ENCODE measurements at places on chromosomes 4 and X.
A peak's percentile ranks its signal among the peaks of the same experiment; 100 is the strongest.

- no peak for DNase-seq
These were observed 195.4 kb downstream of the NWD2 start for GRCh38 chr4:37439809-37440474.

GRCh38 chr4:1296324-1297022 is 6.8 kb downstream of the MAEA start:
- DNase-seq: no peak

DNA sequence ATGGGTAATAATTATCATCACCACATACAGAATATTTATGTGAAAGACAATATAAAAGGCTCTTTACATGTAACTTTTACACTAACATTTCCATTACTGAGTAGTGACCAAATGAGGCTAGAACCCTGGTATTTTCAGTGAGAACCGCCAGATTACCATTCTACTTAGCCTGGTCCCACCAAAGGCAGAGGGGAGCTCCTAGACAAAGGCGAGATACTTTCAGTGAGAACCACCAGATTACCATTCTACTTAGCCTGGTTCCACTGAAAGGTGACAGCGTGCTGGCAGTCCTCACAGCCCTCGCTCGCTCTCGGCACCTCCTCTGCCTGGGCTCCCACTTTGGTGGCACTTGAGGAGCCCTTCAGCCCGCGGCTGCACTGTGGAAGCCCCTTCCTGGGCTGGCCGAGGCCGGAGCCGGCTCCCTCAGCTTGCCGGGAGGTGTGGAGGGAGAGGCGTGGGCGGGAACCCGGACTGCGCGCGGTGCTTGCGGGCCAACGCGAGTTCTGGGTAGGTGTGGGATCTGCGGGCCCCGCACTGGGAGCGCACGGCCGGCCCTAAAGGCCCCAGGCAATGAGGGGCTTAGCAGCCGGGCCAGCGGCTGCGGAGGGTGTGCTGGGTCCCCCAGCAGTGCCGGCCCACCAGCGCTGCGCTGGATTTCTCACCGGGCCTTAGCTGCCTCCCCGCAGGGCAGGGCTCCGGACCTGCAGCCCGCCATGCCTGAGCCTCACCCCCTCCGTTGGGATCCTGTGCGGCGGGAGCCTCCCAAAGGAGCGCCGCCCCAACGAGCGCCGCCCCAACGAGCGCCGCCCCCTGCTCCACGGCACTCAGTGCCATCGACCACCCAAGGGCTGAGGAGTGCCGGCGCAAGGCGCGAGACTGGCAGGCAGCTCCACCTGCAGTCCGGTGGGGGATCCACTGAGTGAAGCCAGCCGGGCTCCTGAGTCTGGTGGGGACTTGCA is 1276.1 kb downstream of the PCDH7 start:
- peak; percentile 53 for DNase-seq

DNA sequence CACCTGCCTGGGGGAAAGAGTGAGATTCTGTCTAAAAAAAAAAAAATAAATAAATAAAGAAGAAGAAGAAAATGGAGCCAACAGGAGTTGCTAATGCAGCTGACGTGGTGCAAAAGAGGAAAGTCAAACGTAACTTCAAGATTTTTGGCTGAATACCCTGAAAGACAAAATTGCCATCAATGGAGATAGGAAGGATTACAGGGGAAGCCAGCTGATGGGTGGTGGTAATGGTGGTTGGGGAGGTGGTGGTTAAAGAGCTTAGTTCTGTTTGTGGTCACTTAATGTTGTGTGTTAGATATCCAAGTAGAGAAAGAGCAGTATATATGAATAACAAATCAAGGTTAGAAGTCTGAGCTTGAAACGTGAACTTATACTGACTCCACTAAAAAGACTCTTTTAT is 225.4 kb downstream of the ARHGAP24 start:
- DNase-seq: no peak

DNA sequence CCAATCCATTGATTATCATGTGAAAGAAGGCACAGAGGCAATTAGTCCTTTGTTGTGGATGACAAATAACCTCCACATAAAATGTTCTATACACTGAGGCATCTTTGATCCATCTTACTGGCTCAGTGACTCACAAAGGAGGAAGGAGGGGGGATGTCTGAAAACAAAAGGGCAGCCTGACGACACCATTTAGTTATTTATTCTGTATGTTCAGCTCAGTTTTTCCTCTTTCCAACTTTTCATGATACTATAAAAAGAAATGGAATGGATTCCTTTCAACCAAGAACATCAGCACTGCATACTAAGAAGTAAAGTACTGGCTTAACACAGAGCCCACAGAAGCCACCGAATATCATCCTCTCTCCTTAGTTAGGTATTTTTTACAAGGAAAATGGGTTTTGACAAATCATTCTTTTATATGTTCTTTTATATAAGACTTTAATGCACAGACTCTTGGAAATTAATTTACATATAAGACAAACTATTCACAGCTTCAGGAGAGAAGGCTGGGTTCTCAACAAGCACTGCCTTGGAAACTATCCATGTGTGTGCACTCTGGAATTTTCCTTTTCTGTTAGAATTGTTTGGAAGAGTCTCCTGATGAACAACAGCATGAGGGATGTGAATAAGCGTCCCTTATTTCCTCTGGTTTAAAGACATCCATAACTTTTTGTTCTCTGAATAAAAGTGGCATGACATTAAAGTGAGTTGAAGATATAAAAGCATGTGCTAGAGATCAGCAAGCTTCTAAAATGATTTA is 135.6 kb downstream of the TSPAN5 start:
- no peak for DNase-seq

DNA sequence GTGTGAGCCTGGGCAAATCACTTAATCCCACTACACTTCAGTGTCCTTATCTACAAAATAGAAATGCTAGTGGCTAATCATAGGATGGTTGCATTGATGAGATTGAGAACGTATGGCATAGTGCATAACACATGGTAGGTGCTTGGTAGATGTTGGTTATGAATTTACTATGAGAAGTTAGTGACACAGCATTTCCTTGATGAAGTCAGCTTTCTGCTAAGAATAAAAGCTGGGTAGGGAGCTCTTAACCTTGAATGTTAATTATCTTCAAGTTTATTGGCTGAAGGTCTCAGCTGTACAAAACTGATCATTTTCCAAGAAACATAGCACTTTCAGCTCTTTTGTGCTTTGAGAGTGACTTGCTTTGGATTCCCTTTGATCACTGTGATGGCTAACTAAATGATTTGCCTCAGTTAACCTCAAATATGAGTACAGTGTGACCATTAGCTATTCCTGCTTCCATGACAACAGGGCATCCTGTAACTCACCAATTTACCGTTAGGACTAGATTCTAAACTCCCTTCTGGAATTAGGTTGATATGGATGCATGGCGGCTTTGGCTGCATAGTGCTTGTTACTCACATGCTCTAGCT is 17.8 kb downstream of the PDK3 start:
- DNase-seq: no peak

GRCh38 chrX:72105436-72105835 is 26.3 kb downstream of the RTL5 start:
- DNase-seq: no peak

- peak; percentile 60 for DNase-seq
These were observed 1.7 kb downstream of the FRAS1 start for GRCh38 chr4:78058591-78059523.

DNA sequence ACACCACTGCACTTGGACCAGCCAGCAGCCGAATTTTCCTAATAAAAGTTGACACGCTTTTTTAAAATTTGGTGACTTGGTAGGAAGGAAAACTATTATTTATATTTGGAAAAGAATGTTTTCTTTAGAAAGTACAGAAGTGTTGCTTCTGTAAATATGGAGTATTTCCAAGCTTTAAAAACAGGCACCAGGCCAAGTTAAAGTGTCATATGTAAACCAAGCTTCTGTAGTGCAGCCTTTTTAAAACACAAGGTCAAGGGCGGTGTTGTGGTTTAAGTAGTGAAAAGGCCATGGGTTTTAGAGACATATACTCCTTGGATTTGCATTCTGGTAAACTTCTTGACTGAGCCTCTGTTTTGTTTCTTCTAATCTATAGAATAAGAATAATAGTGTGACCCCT is 62.7 kb downstream of the TRIM2 start:
- no peak for DNase-seq

DNA sequence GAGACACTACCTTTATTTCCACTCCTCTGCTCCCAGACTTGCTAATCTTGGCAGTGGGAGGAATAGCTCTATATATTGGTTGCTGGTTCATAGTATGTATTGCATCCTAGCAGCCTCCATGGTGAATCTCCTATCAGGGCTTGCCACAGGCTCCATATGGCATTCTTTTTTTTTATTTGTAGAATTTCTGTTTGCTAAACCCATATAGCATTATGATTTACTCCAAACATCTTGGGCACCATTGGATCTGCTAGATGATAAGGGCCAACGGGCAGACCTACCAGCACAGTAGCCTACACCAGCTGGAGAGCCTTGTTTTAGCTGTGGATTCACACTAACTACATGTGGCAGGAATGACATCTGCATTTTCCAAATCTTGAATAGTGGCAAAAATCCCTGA is 6.9 kb downstream of the SMIM10 start:
- DNase-seq: no peak

DNA sequence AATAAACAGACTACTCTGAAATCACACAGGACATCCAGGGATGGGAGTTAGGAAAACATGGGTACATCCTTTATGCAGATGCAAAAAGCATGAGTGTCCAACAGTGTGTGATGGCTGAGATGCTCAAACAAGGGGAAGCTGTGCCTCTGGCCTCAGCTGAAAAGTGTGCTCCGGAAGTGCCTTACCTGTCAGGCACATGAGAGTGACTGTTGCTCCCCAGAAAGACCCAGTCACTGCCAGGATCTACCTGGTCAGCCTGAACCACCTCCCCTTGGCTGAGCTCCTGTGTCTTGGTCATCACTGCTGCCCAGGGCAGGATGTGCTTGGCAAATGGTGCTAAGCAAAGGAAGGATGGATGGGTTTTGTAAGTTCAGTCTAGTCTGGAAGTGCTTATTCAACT is 4.0 kb downstream of the PPP2R2C start:
- no peak for DNase-seq

- no peak for DNase-seq
These were observed 43.1 kb downstream of the CXXC4 start for GRCh38 chr4:104451573-104451972.

DNA sequence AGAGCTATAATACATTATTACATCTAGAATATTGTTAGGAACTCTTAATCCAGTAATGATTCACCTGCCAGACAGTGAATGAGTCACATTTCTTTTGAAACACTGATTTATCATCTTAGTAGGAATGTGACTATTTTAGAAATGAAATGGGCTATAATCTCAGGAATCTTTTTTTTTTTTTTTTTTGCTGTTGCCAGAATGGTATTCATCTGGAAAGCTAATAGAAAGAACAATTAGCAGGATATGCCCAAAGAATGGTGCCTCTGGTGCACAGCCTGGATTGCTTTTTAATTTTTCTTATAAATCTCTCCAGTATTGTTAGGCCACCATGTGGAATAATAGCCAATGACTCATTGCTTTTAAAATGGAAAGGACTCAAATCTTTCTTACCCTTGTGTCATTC is 181.1 kb upstream of the SMIM31 start:
- no peak for DNase-seq

DNA sequence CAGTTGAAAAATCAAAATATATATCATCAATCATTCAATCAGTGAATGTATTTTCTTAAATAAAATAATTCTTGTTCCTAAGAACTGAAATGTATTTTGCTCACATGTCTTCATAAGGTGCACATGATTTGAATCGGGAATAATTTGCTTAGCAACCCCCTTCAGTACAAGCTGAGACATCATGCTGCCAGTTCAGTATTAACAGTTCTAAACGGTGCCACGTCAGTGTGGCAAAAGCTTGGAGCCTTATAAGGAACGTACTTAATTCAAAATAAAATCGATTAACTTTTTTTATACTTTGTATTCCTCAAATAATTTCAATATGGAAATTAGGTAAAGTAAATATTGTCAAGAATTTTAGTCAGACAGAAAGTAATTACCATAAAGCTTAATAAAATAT is 287.9 kb downstream of the CCSER1 start:
- DNase-seq: no peak

GRCh38 chr4:9999956-10000561 is 21.2 kb downstream of the SLC2A9 start:
- DNase-seq: no peak

DNA sequence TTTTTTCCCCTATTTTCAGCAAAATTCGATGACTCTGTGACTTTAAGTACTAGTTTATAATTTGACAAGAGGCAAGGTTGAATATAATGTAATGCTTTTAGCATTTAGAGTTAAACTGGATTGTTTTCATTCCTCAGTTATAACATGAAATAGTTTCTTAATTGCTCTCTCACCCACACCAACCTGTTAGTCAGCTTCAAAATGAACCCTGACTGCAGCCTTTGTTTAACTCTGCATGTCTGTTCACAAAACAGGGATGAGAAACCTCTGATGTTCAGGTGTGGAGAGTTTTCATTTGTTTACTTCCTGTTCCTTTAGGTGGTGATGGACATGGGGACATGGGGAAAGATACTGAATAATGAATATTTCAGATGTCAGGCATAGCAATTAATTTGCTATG is 49.9 kb upstream of the MND1 start:
- DNase-seq: no peak

DNA sequence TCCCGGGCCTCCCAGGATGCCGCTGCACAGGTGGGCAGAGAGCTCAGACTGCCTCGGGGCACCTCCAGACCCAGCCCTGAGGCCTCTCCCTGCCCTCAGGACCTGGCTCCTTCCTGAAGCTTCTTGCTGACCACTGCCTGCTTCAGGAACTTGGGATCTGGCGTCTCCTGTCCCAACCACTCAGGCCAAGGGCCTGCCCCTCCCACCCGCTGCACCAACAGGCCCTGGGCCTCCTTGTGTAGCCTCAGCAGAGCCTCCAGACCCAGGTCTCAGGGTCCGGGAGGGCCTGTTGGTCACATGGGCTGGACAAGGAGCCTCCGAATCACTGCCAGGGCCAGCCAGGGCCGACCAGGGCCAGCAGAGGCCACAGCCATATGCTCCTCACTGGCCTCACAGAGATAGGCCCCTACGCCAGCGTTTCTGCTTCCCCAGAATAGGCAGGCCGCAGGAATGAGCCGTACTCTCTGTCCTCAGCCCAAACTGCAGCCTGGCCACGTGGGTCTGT is 2.8 kb downstream of the MXD4 start:
- DNase-seq: no peak

GRCh38 chr4:158133551-158133950 is 39.3 kb downstream of the GASK1B start:
- no peak for DNase-seq

GRCh38 chr4:7052923-7053715 is 9.9 kb downstream of the TADA2B start:
- DNase-seq: no peak

GRCh38 chr4:20679951-20680350 is 20.3 kb upstream of the PACRGL start:
- DNase-seq: no peak

DNA sequence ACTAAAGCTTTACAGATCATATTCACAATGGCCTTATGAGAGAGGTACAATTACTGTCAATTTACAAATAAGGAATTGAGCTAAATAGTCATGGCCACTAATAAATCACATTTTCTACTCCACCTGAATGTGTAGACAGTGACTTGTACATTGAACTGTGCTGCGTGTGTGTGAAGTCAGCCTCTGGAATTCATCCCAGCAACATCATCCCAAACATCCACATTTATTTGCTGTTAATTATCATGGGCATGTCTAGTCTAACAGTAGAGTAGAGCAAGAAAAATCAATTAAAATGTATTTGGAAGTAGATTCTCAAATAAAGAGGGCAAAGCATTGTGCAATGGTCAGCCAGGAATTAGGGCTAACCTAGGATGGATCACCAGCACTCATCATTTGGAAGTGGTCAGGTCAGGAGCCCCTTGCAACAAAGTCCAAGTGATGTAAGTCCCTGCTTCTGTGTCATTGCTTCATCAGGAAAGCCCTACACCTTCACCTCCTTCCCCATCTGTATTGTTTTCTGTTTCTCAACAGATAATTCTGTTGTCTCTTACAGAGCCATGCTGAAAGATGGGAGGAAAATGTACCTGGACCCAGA is 4.8 kb upstream of the PF4V1 start:
- no peak for DNase-seq

- no peak for DNase-seq
These were observed 114.5 kb upstream of the RBPJ start for GRCh38 chr4:26206339-26206738.

Measured in NCI-H748 treated with DMSO at 0.1 percent for 48 hours (cell line).